ENCODE measurements at places on chromosomes 11 and 22.

DNA sequence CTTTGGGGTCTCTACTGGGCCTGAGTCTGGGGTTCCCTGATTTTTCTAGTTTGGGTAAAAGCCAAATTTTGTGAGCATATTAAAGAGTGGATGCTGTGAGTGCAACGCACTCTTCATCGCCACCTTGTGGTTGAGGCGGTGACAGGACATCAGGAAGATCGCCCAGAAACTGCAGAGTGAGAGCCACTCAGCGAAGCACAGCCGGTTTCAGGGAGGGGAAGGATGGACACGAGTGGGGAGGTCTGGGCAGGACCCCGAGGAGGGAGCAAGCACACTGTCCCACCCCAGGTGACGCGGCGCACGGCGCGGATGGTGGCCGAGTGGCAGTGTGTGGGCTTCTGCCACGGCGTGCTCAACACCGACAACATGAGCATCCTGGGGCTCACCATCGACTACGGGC is 9.1 kb downstream of the SELENOO start:
- peak; percentile 61 for DNase-seq

- no peak for DNase-seq
Measured at GRCh38 chr11:27166130-27166529, 125.5 kb downstream of the BBOX1 start.

GRCh38 chr11:129208863-129209262 is 16.7 kb upstream of the ARHGAP32 start:
- no peak for DNase-seq

GRCh38 chr11:84922212-84922805 is 704.8 kb downstream of the DLG2 start:
- DNase-seq, result no peak

GRCh38 chr11:2915473-2915872 is 13.7 kb downstream of the PHLDA2 start:
- DNase-seq, result no peak

GRCh38 chr11:17533778-17534415 is 10.3 kb downstream of the USH1C start:
- no peak for DNase-seq

DNA sequence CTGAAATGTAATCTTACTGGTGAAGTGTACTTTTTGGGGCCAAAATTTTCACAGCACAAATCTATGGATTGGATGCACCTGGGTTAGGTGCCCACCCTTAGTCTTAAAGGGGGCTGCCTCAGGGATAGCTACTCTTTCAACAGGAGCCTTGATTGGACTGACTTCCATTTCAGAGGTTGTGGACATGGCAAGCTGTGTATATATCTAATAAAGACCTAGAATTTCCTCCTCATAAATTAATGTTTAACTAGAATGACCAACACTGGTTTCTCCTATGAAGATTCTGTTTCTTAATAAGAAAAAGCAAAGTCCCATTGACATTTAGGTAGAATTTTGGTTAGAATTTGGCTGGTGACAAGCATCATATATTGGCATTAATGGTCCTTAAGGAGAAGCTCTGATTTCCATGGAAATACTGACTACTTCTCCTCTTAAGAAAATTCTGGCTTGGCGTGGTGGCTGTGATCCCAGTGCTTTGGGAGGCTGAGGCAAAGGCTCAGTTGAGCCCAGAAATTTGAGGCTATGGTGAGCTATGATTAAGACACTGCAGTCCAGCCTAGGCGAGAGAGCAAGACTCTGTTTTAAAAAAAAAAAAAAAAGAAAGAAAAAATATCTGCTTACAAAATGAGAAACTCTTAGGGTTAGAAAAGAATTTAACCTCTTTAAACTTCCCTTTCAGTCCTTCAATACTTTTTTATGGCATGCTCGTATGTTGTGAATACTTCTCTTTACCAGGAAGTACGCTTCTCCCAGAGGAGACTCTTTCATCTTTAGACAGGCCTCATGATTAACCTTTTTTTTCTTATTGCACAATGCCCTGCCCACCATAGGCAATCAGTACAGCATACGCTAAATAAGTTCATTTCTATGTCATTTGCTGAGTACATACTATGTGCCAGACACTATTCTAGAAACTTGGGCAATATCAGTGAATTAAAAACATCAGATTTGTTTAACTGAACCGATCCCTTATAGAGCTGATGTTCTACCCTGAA is 77.2 kb downstream of the PRR5L start:
- no peak for DNase-seq

DNA sequence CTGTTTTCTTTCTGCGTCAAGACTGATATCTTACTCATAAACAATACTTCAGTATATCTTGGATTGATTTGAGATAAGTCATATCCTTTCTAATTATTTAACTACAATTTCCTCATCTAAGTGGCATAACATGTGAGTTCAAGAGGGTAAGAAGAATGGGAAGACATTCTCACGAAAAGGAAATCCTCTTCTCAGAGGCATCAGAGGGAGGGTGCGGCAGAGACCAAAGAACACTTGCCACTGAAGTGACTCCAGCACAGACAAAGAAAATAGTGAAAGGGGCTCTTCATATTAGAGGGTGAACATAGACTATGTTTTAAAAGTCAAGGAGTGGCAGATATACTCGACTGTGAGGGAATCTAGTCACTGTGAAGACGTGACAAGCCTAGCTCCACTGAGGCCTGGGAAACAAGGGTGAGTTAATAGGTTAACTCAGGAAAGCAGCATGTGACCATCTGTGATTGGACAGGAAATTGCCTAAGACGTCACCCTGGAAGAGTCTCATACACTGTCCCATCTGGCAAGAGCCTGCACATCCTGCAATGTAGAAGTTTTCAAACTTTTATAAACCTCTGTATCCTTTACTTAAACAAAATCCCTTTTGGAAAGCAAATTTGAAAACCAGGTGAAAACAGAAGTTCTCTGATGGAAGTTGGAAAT is 1.9 kb upstream of the MMP1 start:
- no peak for DNase-seq

DNA sequence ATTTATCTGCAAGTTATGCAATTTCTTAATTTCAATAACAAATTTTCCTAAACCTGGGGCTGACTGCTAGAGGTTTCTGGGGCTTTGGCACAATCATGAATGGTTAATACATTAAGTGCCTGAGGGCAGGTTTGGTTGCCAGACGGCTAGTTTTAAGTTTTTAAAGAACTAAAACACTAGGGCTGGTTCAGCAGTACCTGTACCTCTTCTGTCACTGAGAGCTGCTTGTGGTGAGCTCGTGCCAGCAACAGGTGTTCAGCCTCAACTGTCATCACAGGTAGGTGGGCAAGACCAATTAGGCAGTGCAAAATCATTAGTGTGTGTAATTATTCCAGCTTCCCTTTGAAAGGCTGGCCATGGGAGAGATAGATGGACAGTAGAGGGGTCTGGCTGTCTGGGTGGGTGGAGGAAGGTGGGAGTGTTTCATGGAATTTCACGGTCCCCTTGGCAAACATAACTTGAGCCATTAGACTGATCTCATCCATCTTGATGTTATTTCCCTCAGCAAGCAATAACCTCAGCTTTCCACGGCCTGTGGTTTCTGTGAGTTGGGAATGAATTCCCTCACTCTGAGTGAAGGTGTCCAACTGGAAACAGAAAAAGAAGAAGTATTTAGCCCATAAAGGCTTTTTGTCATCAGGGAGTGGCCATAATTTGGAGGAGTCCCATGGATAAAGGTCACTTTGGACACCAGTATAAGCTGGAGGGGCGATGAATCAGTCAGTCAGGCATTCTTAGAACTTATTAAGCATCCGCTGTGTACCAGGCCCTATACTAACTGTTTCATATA is 114.8 kb downstream of the SNX19 start:
- no peak for DNase-seq

DNA sequence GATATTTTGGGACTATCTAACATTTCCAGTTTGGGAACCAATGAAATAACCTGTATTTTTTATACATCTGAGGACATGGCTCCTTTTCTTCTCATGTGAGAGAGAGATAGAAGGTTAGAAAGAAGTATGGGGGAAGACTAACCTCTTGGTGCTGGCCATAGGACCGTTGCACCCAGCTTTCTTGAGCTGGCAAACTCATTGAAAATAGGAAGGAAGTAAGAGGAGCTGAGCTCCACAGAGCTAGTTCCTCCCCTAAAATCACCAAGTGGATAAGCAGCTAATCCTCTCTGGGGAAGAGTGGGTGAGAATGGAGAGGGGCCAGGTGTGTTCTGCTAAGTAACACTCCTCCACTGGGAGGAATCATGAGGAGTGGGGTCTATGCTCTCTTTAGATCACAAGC is 387.4 kb upstream of the CADM1 start:
- DNase-seq, result no peak
